Left renal pelvis (tissue), 4 donors: ENCODE measurements at places on chromosomes 5 and 9.

DNA sequence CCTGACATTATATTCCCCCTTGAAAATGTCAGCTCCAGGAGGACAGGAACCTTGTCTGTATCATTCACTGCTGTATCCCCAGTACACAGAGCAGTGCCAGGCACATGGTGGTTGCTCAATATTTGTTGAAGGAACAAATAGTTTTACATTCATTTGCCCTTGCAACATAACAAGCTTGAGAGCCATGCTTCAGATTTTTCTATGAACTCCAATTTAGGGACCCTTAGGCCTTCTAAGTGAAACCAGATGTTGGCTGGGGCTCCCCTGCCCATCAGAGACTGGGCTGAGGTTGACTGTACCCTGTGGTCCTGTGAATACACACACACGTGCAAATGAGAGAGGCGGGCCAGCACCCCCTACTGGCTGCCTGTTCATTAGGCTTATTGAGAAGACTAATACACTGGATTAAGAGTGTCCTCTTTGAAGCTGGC is 214.9 kb upstream of the WWC1 start:
- DNase-seq, result no peak

DNA sequence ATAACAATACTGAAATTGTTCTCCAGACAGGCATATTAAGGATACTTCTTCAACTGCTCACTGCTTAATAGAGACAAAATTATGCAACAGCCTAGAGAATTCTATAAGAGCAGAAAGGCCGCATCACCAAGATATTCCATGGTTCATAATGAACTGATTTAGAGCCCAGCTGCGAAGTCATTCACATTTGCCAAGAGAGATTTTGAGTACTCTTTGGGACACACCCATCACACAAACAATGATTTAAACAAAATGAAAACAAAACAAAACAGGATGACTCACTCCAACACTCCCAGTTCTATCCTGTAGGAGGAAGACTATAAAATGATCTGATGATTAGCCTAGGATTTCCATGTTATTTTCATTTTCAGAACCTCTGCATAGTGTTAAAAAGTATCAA is 145.7 kb upstream of the GNA14 start:
- no peak for DNase-seq

- no peak for DNase-seq
Measured at GRCh38 chr5:14710313-14710994, 45.9 kb downstream of the OTULIN start.

GRCh38 chr5:37757980-37758582 is 81.8 kb downstream of the GDNF start:
- no peak for DNase-seq

DNA sequence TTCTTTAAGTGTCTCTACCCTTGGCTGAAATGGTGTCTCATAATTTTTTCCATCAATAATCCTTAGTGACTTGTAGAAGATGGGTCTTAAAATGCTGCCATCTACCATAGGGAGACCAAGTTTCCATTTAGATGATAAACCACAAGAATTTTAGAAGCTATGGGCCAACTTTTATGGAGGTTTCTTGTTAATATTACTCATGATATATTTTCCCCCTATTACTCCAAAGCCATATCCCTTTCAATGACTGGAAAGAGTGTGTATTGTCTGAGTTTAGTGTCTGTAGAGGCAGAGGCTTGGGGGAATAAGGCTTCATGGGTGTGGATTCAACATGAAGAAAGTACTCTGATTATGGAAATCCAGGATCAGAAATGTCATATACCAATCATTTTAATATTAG is 507.3 kb upstream of the TNC start:
- DNase-seq, result no peak
